Liver (tissue), 10 donors: ENCODE measurements at places on chromosomes 7 and 10.

- H3K4me3 ChIP-seq = peak overlapping the region; percentile 10
- DNase-seq = no peak
- H3K27ac ChIP-seq = peak overlapping the region; percentile 80
- no peaks in the 10 kb centered on the region for H3K36me3 ChIP-seq
- H3K27me3 ChIP-seq = no peaks in the 10 kb centered on the region
Observed at GRCh38 chr7:128000854-128001265, 30.4 kb downstream of the LRRC4 start.

DNA sequence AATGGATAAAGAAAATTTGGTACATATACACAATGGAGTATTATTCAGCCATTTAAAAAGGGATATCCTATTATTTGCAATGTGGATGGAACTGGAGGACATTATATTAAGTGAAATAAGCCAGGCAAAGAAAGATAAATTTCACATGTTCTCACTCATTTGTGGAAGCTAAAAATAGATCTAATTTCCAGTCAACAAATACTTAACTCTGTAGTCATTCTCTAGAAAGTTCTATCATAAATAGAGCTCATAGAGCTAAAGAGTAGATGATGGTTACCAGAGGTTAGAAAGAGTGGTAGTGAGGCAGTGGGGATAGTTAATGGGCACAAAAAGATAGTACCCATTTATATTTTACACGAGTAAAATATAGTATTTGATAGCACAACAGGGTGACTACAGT lies 104.2 kb upstream of the SLC13A1 start:
- no peaks in the 10 kb centered on the region for H3K4me1 ChIP-seq
- no peak for DNase-seq
- H3K27me3 ChIP-seq = no peaks in the 10 kb centered on the region

GRCh38 chr7:126700807-126701604 lies 551.7 kb downstream of the GRM8 start:
- H3K27ac ChIP-seq = no peak overlapping the region
- H3K27me3 ChIP-seq = no peaks in the 10 kb centered on the region
- no peak for DNase-seq
- no peaks in the 10 kb centered on the region for H3K36me3 ChIP-seq
- no peaks in the 10 kb centered on the region for H3K4me1 ChIP-seq
- no peak overlapping the region for H3K4me3 ChIP-seq

DNA sequence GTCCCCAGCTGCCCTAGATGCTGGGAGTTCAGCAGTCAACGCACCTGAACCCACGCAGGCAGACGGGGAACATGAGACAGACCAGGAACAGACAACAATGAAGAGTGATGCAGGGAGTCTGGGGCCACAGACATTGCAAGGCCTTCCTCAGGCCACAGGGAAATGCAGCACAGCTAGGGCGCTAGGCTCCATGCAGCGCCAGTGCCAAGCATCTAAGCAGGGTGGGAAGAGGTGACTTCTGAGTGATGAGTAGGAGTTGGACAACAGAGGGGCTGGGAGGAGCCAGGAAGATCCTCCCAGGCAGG lies 7.7 kb upstream of the RET start:
- H3K27me3 ChIP-seq = no peaks in the 10 kb centered on the region
- no peaks in the 10 kb centered on the region for H3K4me1 ChIP-seq
- no peak for DNase-seq
- no peak overlapping the region for H3K4me3 ChIP-seq
- H3K27ac ChIP-seq = no peak overlapping the region

DNA sequence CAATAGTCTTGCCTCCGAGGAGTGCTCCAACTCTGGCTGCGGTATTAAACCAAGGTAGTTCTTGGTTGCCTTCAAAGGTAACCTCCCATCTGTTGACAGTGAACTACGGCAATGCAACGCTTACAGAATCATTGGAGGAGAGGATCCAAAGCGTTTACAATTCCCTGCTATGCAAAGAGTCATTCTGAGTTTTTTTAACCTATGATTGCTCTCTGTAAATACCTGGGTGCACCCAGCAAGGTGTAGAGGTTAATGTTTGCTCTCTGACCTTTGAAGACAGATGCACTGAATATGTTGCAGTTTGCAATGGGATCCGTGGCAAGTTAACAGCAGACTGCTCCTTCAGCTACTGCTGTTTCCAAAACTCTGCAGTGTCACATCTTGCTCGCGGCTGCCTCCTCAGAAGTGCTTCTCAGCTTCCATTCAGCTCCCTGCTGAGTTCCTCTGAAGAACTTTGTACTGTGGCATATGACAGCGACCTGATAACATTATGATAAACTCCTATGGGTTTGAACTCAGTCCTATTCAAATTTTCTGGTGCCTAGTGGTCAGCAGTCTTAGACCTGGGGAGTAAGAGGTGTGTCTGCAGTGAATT lies 29.0 kb downstream of the KIAA1217 start:
- H3K36me3 ChIP-seq = no peaks in the 10 kb centered on the region
- peaks cover 2% of the 10 kb centered on the region for H3K4me1 ChIP-seq
- no peak overlapping the region for H3K4me3 ChIP-seq
- no peaks in the 10 kb centered on the region for H3K27me3 ChIP-seq
